ENCODE measurements at places on chromosomes 5 and 9.
A peak's percentile ranks its signal among the peaks of the same experiment; 100 is the strongest.

DNA sequence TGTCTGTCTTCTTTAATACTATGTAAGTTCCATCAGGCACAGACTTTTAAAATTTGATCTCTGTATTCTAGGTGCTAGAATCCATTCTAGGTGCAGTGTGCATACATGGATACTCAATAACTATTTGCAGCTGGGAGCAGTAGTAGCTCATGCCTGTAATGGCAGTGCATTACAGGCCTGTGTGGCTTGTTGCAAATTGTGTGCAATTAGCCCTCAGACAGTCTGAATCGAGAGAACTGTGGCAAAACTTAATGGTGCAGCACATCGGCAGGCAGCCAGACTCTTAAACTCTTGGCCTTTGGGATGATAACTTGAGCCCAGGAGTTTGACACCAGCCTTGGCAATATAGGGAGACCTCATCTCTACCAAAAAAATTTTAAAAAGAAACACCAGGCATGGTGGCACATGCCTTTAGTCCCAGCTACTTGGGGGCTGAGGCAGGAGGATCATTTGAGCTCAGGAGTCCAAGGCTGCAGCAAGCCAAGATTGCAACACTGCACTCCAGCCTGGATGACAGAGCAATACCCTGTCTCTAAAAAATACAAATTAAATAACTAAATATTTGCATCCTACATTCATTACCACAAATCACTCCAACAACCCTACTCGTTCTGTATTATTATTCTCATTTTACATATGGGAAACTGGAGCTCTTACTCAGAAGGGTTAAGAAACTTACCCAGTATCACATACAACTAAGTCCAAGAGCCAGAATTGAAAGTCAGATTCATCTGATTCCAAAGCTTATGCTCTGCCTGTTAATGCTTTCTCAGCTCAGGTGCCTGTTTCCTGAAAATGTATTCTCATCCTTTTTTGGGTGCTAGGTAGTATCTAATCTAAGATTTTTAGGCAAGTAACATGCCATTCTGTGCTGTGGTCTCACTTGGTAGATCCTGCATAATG lies 30.1 kb downstream of the PRKACG start:
- no peak for DNase-seq

DNA sequence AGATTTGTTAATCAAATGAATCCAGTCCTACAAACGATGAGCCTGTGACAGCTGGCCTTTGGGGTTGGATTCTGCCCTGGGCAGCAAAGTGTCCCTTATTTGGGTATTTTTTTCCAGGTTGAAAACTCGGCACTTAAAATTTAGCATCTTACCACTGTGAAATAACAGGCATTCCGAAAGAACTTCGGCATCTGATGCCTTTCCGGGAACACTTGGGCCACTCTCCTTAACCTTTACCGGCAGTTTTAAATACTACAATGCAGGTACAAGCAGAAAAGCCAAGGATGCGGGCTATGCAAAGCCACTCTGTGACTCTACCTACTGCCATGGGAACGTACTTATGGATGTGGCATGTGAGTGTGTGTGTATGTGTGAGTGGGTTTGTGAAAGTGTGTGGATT lies 1.0 kb upstream of the RASGRF2 start:
- no peak for DNase-seq

- no peak for DNase-seq
These were observed 122.4 kb upstream of the NMUR2 start for GRCh38 chr5:152527358-152528052.

GRCh38 chr9:73173557-73174329 lies 22.1 kb downstream of the ANXA1 start:
- no peak for DNase-seq

- no peak for DNase-seq
These were observed 406.6 kb upstream of the TNC start for GRCh38 chr9:115524453-115525059.

- DNase-seq, result no peak
These were observed 83.1 kb upstream of the PLPP6 start for GRCh38 chr9:4579001-4579400.

DNA sequence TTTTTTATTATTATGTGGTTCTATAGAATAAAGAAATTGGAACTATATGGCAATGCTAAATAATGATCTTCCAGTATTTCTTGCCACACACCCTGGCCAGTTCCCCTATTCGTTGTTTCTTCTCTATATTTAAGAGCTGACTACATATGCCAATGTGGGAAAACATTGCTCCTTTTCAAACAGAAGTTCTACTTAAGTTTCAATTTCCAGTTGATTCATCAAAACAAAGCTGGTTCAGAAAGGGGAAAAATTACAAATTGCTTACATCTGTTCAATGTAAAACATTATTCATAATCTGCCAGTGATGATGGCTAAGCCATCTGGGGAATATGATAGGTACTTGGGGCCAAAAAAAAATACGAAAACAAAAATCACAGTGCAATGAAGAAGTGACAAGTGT lies 76.9 kb downstream of the ST8SIA4 start:
- DNase-seq, result no peak

GRCh38 chr5:103258368-103258956 lies at the start of gene MACIR:
Gene MACIR, plus strand, starts transcription at chr5:103258763. Its CDS starts 17,157 bp downstream, at chr5:103275920.
- peak; percentile 93 for DNase-seq

DNA sequence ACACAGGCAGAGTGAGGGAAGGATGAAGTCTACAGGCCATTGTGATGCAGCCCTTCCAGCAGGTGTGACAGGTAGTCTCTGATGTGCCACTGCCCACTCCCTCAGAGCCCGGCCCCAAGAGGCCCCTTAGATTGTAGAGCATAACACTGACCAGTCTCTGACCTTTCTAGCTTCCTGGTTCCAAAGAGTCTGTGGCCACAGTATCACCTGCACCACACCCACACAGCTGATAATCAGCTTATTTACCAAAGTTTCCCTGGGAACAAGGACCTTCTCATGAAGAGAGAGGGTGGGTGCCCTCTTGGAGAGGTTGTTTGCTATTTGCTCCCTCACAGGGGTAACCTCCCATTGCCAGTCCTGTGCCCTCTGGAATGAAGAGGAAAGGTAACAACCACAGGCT lies 11.0 kb upstream of the ACER2 start:
- DNase-seq, result no peak

DNA sequence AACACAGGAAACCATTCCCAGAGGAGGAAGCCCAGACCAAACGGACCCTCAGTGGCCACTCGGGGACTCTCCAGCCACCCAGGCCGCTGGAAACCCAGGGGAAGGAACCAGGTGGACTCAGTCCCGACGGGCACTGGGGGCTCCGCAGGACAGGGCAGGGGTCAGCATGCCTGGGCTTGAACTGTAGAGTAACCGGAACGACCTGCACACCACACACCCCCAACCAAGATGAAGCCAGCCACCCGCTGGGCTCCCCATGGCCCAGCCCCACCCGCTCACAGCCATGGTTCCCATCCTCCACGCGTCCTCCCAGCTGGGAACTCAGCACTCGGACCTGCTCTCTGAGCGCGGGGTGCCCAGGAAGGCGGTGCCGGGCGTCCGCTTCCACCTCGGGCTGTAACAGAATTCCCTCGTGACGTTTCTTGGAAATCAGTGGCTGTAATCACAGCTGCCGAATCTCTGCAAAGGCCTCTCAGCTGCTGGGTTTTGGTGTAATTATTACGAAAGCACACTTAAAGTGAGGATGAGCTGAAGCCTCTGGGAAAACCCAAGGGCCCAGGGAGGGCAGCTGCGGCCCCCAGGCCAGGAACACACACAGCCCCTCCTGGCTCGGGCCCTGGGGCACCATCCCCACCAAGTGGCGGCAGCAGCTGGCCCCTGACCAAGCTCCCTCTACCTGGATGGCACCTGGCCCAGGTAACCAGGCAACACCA lies 13.8 kb downstream of the NACC2 start:
- no peak for DNase-seq

DNA sequence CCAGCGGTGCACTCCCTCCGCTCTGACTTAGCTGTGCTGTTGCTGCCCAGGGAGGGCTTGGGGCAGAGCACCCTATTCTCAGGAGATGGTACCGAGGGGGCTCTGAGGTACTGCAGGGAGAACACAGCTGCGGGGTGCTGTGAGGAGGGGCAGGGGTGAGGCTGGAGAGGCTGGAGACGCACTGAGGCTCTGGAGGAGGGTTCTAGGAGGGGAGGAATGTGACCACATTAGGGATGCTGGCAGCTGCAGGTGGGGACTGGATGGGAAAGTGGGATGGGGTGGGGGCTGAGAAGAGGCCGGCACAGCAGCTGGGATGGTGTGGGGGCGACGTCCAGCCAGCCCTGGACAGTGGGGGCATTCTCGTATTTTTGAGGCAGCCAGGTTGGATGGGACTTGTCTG lies 20.9 kb downstream of the NCS1 start:
- no peak for DNase-seq

GRCh38 chr5:40991168-40991980 lies 79.8 kb downstream of the MROH2B start:
- no peak for DNase-seq

DNA sequence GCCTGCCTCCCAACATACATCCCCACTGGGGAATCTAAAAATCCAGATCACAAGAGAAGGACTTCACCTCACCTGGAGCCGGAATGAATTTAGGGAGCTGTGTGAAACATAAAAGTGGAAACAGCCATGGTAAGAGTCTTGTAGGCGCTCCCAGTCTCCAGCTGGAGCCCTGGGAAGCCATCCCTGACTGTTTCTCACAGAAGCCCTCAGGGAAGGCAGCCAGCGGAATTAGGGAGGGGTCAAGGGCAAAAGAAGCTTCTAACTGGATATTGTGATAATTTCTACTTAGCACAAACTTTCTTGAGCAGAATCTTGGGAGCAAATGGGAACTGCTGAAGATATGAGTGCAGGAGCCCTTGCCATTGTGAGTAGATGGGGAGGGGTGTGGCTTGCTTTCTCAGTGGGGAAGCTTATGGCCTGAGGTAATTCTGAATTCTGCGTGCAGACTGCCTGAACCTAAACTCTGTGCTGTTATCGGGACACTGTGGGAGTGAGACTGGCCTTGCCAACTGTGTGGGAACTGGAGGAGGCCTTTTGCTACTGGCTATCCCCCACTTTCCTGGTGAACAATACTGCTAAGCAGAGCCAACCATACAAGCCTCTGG lies 174.4 kb upstream of the SMC2 start:
- DNase-seq, result no peak

GRCh38 chr5:69335341-69335935 lies 2.8 kb upstream of the CCDC125 start:
- DNase-seq, result no peak

DNA sequence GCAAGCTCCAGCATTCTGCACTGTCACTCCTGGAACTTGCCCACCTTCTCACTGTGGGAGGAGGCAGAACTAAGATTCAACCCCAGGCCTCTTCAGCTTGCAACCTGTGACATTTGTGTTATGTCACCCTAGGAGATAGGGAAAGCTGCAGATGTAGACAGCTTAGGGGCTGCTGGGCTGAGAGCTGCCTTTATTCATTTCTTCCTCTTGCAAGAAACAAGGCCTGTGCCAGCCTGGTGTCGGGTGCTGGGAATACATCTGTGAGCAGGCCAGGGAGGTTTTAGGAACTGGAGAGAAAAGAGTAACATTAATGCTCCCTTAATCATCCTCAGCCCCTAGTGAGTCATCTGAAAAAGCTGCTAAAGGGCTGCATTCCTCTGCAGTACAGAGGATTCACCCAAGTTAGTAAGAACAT lies 101.8 kb downstream of the FGF18 start:
- DNase-seq, result no peak

DNA sequence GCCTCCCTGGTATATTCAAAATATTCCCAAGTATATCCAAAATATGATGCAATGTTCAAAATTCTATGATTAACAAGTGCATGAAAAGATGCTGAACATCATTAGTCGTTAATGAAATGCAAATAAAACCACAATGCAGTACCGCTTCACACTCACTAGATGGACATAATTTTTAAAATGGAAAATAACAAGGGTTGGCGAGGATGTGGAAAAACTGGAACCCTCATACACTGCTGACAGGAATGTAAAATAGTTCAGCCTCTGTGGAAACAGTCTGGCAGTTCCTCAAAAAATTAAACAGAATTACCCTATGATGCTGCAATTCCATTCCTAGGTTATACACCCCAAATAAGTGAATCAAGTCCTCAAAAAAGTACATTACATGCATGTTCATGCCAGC lies 36.1 kb upstream of the MYOT start:
- no peak for DNase-seq

DNA sequence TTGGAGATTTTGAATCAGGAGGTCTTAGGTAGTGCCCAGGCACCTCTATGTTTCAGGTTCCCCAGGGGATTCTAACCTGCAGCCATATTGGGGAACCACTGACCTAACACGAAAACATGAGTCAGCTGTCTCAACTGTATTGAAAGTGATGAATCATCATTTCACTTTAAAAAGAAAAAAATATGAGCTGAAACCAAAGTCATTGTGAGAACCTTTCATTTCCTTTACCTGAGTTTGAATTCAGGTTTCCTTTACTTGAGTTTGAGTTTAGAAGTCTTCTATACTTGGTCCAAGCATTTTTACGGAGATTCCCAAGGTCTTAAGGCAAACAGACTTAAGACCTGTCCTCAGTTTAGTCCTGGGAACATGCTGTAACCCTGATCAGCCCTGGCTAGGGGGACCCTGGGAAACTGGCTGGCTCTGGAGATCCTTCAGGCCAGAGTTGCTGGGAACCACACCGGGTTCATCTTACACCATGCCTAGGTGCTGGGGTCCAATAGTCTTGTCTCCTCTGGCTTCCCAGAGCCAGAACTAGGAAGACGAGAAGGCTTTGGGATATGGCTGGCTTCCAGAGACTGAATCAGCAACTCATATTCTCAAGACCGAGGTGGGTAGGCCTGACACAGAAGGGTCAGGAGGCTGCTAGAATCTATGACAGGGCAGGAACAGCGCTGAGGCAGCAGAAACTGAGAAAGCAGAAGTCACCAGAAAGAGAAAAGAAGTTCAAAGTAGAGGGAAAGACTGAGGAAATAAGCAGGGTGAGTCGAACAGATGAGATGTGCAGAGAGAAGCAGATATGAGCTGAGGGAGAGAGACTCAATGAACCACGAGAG lies 16.4 kb upstream of the PDCD1LG2 start:
- DNase-seq, result no peak

DNA sequence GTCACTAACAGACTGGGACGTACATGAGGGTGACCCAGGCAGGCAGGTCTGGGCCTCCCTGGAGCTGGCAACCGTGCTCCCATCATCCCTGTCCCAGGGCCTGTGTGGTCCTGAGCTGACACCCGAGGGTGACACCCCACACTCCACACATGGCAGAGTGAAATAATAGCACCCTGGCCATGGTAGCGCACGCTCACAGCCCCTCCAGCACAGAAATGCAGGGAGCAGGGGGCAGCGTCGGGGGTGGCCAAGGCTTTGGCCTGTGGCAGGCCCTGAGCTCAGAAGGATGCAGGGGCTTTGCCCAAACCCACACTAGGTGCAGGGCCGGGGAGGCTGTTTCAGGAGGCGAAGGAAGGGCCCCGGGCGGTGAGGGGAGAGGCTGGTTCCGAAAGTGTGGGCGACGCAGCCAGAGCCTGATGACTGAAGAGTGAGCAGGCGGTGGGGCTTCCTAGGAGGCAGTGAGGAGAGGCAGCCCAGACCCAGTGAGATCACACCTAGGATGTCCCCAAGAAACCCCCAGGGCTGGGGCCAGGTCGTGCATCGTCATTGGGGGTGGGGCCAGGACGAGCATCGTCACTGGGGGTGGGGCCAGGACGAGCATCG lies 12.9 kb downstream of the OR2V2 start:
- peak; percentile 70 for DNase-seq

DNA sequence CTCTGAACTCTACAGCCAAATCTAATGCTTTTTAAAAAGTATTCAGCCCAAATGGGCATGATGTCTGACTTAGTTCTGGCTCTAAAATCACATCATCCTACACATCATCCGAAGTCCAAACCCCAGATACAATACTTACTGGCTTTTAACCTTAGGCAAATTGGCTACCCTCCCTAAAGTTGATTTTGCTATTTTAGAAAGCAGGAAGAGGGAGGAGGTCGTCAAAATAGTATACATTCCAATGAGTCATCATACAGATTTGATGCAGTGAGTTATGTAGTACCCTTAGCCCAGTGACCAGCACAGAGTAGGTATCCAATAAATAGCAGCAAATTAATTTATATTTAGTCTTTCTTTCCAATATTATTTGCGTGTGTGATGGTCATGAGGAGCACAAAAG lies 582.0 kb upstream of the TUSC1 start:
- DNase-seq, result no peak
